Left ventricle myocardium inferior (tissue), 1 donor: ENCODE measurements at places on chromosomes 2 and 18.

- DNase-seq, result no peak
Observed at GRCh38 chr2:144248350-144249034, 271.4 kb downstream of the ZEB2 start.

DNA sequence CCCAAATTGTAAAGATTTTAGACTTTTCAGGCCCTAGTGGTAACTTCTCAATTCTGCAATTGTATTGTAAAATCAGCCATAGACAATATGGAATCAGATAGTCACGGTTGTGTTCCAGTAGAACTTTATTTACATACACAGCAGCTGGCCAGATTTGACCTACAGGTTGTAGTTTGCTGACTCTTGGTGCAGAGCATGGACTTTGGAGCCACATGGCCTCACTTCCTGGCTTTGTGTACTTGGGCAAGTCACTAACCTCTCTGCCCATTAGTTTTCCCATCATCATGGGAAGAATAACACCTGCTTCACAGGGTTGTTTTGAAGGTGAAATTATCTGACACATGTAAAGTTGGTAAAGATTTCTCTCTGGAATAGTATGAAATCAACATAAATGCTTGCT is 147.6 kb downstream of the TMEM200C start:
- DNase-seq, result no peak

DNA sequence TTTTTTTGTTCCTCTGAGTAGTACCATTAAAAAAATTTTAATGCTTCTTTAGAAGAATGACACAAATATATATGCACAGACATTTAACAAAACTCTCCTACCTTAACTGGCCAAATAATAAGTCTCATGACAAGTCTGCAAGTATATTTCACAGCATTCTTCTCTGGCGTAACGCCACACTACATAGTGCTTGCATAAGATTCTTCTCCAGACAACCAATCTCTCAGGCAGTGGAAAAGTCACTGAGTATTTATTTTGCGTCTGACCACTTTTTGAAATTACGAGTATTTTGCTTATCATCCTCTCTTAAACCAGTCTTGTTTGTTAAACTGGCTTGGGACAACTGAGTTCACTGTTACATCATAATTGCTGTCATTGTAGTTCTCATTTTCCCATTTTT is 749.2 kb downstream of the ADCYAP1 start:
- DNase-seq, result no peak

DNA sequence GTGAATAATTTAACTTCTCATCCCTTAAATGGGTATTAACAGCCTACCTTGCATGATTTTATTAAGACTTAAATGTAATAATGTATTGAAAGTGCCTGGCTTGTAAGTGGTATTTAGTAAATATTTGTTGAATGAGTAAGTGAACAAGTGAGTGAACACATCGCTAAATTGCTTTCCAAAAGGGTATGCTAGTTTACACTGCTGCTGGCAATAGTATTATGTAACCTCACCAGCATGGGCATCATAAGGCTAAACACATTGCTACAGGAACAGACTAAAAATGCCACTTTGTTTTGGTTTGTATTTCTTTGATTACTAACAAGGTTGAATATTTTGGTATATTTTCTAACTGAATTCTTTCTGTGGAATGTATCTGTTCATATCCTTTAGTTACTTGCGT is 9.8 kb downstream of the WDR43 start:
- DNase-seq, result no peak

DNA sequence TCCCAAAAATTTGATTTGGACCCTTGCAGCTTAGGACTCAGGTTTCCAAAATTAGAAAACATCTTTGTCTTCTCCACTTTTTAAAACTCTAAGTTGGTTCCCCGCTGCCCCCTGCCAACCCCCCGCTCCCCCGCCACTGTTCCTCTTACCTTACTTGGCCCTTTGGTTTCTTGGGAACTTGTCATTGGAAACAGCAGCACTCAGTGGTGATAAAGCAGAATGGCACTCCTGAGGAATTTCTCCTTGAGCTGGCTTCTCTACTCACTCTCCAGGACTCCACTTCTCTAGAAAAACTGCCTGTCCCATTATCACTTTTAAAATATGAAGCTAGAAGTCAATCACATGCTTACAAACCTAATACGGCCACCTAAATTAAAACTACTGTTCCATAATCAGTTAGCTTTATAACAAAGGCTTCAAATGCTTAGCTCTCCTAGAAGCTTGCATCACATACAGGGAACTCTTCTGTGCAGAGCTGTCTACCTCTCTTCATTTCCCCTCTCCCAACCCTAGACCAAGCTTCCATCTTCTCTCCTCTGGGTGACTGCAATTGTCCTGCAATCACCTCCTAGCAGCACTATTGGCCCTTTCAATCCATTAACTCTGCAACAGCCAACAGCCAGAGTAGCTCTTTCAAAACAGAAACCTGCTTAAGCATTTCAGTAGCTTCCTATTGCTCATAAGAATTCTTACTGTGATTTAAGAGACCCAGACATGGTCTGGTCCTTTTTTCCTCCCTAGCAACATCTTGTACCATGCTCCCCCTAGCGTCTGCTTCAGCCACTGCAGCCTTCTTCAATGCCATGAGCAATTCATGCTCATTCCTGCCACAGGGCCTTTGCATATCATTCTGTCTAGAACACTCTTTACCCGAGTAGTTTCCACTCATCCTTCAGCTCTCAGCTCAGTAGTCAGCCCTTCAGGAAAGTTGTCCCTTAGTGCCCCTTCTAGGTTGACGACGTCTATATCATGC is 15.2 kb upstream of the PLEKHM3 start:
- peak; percentile 61 for DNase-seq

- peak; percentile 50 for DNase-seq
Observed at GRCh38 chr18:75204732-75205513, 4.0 kb downstream of the PTGR3 start.

GRCh38 chr18:13112982-13113381 is 105.6 kb upstream of the LDLRAD4 start:
- DNase-seq, result peak; percentile 82

DNA sequence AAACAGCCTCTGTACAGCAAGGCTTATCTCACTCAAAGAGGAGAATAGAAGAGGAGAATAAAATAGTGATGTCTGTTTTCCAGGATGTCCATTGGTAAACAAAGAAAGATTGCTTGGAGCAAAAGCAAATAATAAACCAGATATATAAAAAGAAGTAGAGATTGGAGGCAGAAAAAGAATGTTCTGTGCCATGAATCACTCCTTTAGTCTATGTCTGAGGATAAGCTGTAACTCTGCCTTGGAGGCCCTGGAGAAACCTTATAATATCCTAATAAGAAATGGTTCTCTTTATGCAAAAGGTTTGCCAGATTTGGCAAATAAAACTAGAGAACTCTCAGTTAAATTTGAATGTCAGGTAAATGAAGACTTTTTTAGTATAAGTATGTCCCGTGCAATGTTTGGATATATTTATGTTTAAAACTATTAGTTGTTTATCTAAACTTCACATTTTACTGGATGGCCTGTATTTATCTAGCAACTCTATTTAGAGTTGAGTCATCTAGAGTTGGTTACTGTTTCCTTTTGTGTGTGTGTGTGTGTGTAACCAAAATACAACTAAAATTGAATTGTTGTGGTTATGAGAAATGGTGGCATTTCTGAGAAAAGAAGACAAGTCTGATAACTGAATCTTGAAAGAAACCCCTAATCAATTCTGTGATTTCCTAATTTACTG is 510.3 kb upstream of the SETBP1 start:
- no peak for DNase-seq

GRCh38 chr2:85703329-85703728 is 9.2 kb downstream of the GNLY start:
- no peak for DNase-seq

GRCh38 chr2:58796239-58796910 is 555.2 kb upstream of the FANCL start:
- DNase-seq, result no peak

GRCh38 chr2:232523682-232524597 is 2.0 kb upstream of the CHRND start:
- DNase-seq, result no peak

GRCh38 chr2:64932116-64932370 is 57.2 kb upstream of the SLC1A4 start:
- no peak for DNase-seq

- DNase-seq, result no peak
Observed at GRCh38 chr2:228728961-228729360, 542.1 kb downstream of the PID1 start.

DNA sequence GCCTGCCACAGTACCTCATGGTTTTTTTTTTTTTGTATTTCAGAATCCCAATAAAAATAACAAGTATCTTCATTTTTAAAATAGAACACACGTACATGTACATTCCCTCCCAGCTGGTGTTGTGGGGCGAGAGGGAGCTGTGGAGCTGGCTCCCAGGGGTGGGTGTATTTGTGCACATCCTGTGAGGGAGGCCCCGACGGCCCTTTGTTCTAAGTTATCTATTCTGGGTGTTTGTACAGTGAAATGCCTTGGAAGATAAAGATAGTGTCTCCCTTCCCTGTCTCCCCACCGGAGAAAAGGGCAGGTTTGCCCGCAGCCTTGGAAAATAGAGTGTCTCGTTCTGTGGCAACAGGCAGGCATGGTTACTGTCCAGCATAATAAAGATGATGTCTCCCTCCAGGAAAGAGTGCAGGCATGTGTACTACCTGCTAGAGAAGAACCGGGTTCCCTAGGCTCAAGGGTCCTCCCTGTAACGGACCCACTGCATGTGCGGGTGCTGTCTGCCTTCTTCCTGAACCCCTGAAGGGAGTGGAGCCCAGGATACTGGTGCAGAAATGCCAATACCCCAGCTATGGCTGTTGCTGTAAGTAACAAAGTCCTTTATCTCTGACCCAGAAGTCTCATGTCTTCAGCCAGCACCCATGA is 12.1 kb upstream of the ALLC start:
- no peak for DNase-seq

DNA sequence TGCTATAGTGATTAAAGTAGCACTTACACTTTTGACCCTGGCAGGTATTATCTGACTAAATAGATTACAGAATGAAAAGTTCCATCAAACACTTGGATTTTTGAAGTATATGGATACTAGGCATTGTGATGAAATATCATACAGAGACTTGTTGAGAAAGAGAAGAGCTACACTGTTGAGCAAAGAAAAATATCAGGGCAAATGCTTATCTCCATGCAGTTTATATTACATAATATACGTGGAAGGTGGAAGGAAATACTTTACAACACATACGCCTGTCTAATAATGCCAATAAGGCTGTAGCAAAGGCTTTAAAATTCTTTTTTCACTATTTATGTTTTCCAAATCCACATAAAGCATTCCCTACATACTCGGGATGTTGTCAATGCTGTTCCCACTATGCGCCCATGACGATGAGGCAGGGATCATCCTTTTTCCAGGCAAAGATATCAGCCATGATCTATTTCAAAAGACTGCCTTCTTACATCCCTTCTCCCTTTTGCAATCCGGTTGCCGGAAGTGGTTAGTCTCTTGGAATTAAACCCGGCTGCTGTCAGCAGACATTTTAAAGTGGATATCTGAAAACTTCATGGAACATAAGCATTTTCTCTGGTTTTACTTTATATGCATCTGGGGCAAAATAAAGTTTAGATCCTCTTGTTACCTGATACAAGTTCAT is 92.6 kb upstream of the ITGA4 start:
- no peak for DNase-seq

DNA sequence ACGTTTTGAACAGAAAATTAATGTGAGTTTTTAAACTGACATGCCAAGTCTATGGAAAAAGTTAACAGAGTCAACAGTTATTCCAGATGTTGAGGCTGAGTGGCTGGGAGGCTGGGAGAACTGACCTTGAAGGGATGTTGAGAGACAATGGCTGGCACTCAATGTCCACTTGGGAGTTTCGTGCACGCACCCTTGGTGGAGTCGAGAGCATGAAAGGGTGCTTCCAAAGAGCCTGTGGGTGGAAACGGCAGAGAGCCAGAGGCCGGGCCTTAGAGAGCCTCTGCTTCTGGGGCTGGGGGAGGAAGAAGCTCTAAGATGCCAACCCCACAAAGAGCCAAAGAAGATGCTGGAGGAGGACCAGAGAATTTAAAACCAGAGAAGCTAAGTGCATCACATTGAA is 63.4 kb upstream of the L3MBTL4 start:
- DNase-seq, result no peak

- DNase-seq, result no peak
Observed at GRCh38 chr2:41510108-41510507, 537.7 kb upstream of the PKDCC start.
